ENCODE measurements at places on chromosomes 16 and 17.
A peak's percentile ranks its signal among the peaks of the same experiment; 100 is the strongest.

DNA sequence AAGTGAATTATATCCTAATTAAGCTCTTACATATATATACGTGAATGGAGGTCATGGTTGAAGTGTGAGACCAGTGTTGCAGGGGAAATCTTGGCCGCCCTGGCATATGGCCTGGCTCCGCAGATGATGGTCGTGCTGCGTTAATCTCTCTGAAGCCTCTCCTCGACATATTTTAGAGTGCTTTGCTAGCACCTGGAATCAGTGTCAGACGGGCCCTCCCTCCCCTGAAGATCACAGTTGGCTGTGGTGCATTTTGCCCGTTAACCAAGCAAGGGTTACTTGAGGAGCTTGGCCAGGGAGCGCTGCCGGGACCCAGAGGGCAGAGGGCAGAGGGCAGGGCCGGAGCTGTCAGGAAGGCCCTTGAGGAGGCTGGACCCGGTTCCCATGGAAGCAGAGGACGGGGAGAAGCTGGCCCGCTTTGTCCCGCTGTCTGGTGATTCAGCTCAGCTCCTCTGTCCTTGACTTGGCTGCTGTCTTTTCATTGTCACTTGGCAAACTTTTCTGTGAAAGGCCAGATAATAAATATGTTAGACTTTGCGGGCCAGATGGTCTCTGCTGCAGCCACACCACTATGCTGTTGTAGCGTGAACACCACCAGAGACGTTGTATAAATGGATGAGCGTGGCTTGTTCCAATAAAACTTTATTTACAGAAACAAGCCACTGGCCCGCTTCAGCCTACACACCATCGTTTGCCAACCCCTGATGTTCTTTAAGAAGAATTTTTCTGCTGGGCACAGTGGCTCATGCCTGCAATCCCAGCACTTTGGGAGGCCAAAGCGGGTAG is 32.3 kb downstream of the CIBAR2 start:
- no peak for DNase-seq

DNA sequence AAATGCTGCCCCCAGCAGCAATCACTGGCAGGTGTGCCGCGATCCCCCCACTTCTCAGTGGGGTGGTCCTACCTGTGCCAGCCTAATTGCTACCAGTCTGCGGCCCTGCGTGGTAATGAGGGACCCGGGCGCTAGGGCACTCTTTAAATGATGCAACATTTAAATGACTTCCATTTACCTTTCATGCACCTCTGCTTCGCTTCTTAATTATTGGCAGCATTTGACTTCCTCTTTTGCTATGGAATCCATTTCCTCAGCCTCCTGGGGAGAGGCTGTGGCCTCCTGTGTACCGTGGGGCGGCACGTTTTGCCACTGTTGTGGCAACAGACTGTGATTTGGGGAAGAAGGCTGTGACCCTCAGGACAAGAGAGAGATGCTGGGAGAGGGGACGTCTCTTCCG is 86.1 kb downstream of the RPA1 start:
- DNase-seq = no peak

DNA sequence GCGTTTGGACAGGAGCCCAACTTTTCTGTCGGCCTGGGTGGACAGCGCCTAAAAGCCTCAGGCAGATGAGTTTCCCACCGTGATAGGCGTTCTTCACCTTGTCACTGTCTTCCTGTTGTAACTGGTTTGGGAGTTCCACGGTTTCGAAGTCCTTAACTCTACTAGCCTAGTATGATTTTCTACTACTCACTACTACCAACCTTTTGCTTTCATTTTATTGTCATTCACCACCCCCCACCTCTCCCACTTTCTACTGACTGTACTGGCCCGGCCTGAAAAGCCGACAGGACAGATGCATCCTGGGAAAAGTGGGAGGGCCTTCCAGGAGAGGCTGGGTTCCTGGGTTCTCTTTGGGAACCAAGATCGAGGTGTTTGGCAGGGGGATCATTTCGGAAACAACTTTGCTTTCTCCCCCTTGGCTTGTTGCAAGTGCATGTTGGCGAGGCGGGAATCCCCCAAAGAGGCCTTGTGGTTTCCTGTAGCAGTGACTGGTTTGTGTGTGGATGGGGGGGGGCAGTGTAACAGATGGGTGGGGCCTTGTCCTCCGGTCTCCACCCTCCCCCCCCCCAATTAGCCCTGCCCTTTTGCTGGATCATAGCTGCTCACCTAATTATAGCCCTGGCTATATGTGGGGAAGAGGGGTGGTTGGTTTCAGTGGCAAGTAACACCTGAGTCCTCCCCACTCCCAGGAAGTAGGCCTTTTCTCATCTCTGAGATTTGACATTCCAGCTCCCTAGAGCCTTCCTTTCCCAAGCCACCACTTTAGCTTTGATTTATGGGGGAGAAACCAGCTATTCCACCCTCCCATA is 1.4 kb downstream of the EIF5A start:
- peak; percentile 81 for DNase-seq

GRCh38 chr16:30603945-30604315 is 6.3 kb downstream of the ZNF689 start:
- no peak for DNase-seq

GRCh38 chr17:7356072-7356549 is 1.2 kb downstream of the TMEM95 start:
- peak; percentile 72 for DNase-seq

- no peak for DNase-seq
Measured at GRCh38 chr16:20409398-20410120, at the start of gene ACSM5. ACSM5 (plus strand) TSS chr16:20409534; CDS start chr16:20411485, 1,951 bp downstream.

DNA sequence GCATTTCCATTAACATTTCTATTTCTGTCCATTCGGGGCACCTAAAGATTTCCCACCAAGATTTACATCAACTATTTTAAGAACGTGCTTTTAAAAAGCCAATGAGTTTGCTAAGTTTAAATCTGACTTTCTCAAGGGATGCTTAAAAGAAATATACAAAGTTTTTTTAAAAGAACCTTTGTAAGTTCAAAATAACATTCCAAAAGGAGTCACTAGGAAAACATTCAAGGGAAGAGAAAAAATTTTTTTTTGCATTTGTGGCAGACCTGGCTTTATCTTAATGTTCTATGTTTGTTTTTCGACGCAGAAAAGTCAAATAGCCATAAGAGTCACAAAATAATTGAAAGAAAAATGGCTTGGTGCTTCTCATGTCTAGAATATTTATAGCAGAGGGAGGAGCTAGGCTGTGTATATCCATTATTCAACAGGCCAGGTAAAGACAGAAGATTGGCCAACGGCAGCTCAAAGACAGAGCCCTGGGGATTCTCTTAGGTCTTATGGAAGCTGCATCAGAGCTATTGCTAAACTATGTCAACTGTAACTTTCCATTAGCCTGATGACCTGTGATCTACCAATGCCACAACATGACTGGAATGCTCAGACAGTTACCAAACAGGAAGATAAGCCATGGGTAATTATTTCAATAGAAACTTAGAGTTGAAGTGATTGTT is 37.8 kb upstream of the MYOCD start:
- DNase-seq = no peak

DNA sequence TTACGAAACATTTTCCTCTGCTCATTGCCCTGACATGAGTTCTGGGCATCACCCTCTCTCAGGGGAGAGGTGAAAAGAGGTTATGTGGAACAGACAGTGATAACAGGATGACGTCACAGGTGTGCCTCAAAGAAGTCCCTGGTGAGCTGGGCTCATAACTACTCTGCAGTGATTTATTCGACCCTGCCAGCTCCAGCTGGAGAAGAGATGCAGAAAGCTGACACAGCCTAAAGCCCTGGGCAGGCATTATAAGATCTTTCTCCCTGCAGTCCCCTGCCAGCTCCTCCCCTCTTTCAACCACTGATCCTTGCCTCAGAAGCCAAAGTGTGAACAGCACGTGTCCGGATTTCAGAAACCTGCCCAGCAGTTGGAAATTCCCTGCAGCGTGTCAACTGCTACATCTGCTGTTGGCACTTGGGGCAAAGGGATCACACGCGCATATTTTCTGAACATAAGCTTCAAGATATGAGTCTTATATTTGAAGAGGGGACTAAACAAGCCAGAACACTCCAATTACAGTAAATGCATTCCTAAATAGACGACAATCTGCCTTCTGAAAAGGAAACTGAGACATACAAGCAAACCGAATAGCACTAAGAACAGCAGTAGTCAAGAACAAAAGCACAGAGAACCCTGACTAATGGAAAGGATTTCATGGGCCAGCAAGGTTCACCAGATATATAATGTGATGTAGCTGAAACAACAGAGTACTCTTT is 80.5 kb downstream of the SMG6 start:
- no peak for DNase-seq

GRCh38 chr17:17235212-17236174 is 1.5 kb downstream of the FLCN start:
- DNase-seq = no peak

Measured in stimulated activated CD4-positive, alpha-beta T cell treated with anti-CD3 and anti-CD28 coated beads, TNF-alpha, amount 100 ng/mL, for 24 hours (primary cell).